ENCODE measurements at places on chromosomes 11 and 22.

- no peak for DNase-seq
Measured at GRCh38 chr22:35614404-35614803, 2.7 kb downstream of the MB start.

- DNase-seq: peak; percentile 83
Measured at GRCh38 chr11:66579017-66579606, 10.7 kb upstream of the CTSF start.

DNA sequence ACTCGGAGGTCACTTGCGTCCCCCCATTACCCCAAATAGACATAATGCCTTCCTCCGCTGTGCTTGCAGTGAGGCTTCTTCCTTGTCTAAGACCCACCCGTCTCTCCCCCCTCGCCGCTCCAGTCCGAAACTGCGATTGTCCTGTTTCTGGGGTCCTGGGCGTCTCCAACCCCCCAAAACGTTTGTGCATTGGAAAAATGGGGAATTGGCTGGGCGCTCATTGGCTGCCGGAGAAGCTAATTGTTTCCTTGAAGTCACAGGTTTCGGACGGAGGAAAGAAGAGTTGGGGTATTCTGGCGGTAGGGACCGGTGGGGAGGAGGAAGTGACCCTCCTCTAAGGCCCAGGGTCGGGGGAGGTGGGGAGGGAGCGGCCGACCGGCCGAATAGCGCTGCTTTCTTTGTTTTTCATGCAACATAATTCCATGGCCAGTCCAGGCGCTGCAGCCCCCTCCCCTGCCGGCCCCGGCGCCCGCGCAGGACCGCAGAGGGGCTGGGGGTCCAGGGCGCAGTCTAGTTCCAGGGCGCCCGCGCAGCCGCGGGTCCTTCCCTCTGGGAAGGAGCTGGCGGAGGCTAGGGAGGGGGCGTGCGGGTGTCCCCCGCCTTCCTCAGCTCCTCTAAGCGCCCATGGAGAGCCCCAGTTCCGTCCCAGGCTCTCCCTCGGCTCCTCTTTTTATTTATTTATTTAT lies 12.7 kb upstream of the CPT1A start:
- no peak for DNase-seq

DNA sequence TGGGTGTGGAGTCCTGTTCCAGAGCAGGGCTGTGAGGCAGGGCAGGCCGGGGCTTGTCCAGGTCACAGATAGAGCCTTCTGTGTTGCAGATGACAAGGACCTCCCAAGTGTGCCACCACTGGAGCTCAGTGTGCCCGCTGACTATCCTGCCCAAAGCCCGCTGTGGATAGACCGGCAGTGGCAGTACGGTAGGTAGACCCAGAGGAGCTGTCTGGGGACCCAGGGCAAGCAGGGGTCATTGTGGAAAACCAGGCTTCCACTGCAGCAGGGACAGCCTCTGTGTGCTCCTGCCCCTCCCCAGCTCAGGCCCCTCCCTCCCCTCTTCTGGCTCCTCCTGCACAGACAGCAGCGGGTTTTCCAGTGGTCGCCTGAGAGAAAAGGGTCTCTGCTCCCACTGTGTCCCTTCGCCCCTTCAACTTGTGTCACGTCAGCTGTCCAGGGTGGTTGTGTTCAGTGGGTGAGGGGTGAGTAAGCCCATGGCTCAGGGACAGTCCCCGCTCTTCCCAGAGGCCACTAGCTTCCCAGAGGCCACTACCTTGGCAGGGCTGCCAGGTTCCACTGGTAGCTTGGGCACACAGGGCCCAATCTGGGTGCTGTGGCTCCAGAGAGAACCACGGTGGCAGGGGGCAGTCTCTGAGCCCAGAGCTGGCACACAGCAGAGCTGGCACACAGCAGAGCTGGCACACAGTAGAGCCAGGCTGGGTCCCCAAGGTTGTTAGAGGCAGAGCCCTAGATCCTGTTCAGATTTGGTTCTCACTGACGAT lies 78.4 kb downstream of the MED15 start:
- no peak for DNase-seq

- DNase-seq: no peak
Measured at GRCh38 chr11:114683007-114683406, 4.7 kb downstream of the NXPE2 start.

- DNase-seq: no peak
Measured at GRCh38 chr11:103476874-103477273, 367.6 kb downstream of the DYNC2H1 start.

GRCh38 chr11:62233730-62234129 lies 8.3 kb upstream of the SCGB1D2 start:
- no peak for DNase-seq

DNA sequence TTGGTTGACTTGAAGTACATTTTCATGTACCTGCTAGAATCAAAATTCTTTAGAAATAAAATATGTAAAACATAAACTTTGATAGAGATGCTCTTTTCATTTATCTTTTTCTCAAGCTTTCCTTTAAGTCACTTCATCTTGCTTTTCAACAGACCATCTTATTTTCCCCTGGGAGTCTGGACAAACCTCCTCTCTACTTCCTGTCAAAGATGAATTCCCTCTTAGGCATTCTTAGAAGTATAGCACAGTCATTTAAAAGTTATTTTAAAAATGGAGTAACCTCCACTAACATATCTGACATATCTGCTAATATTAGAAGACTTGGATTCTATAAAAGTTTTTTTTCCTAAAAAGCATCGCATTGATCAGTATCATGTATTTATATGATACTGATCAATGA lies 84.8 kb upstream of the PAX6 start:
- DNase-seq: peak; percentile 38

DNA sequence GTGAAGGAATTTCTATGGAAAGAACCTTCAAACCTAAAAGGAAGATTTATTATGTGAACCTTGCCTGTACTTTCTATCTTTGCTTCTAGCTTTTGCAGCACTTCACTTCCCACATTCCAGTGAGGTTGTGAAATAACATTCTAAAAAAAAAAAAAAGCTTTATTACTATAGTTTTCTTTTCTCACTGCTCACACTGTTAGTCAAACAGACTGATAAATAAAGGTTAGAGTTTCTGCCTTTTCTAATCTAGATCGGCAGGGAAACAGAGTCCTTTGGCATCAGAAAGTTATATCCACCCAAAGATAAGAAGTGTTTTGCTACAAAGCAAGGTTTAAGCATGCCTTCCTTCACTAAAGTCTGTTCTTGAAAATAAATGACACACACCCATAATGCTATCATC lies 2.8 kb downstream of the AAMDC start:
- peak; percentile 72 for DNase-seq

DNA sequence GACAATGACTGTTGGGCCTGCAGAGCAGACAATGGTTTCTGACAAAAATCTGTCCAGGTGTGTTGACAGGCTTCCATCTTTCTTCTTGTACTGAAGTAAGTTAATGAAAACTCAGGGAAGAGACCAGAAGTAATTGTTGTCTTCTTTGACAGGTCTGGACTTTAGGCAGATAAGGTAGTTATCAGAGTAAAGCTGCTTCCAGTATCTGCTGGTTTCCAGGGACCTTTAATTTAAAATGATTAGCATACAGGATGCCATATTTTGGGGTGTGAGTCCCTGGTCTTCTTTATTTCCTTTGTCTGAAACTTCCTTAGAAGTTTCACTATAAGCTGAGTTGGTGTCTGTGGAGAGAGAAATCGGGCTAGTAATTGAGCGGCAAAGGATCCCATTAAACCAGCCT lies 1.4 kb downstream of the TMX2 start:
- no peak for DNase-seq

DNA sequence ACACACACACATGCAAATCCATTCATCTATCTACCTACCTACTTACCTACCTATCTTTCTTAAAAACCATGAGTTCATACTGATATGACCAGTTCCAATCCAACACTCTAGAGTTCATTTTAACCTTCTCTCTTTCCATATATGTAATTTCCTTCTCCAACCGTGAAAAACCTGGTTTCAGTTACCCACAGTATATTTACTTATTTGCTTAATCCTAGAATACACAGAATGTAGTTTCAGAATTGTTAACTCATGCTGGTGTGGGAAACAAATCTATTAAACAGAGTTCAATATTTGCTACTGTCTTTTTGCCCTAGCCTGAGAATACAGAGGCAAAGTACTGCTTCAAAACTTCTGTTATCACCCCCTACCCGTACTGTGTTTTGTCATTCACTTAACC lies 101.3 kb downstream of the RRM1 start:
- no peak for DNase-seq

- DNase-seq: no peak
Measured at GRCh38 chr11:120342226-120342625, 6.0 kb downstream of the ARHGEF12 start.

GRCh38 chr11:71572811-71573210 lies 7.4 kb downstream of the KRTAP5-10 start:
- DNase-seq: no peak

DNA sequence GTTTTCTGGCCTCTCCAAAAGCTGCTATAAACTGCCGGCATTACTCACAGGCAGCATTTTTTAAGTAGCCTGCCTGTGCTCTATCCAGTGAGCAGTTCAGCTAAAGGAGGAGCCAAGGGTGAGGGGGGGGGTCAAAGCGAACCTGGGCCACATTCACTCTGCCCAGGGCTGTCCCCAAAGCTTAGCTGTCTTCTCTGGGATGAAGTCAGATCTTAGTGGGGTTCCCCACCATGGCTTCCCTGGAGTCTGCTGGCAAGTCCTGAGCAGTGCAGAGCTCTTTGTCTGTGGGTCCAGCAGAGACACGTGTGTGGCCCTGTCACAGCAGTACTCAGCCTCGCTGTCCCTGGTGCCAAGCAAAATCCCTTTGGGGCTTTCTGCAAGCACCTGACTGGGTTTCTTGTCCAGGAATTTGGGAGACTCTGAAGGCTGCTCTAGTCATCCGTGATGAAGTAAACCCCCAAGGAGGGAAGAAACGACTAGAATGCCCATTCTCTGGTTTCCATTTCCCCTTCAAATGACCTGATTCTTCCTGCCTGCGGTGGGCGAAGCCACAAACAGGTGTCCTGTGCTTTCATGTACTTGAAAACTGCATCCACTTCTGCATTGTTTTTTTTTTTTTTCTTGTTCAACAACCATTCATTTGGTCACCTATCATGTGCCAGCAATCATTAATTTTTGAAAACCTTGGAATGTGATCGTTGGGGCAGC lies 2.6 kb downstream of the KCNJ5 start:
- no peak for DNase-seq

DNA sequence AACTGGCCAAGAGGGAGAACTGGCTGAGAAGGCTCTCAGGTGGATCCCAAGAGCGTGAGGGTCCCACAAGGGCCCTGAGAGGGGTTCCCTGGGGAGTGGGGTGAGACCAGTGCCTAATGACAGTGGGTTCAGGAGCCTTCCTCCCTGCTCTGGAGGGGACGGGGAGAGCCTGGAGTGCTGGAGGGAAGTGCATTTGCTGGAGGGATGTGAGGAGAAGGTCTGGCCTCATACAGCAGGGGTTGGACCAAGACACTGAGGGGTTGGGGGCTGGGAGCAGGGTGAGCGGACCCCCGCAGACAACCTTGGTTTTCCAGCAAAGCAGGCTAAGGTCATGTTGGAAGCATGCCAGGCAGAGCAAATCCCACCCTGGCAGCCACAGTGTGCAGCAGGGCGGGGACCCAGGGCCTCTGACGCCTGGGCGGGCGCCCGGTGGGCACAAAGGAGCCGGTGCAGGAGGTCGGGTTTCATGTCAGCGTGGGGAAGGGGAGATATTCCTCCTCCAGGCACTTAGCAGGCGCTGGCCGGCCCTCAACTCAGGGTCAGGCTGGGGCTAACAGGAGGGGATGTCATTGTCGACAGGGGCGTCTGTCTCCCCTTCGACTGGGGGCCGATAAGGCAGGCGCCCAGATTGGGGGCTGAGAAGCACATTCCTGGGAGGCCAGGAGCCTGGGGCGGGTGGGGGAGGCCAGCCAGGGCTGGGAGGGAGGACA lies 3.1 kb upstream of the DERL3 start:
- DNase-seq: no peak

DNA sequence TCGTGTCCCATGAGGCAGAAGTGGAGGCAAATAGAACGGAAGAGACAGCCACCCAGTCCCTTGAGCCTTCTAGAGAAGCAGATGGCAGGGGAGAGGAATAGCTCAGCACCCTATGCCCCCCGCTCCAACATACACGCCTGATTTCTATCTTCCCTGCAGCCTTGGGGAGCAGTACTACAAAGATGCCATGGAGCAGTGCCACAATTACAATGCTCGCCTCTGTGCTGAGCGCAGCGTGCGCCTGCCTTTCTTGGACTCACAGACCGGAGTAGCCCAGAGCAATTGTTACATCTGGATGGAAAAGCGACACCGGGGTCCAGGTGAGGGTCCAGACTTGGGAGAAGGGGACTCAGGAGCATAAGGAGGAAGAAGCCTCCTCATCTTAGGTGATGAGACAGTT lies 6.6 kb downstream of the DPF2 start:
- DNase-seq: no peak

GRCh38 chr22:34976474-34976873 lies 89.5 kb upstream of the ISX start:
- no peak for DNase-seq

GRCh38 chr11:21110415-21110814 lies 441.0 kb downstream of the NELL1 start:
- no peak for DNase-seq

- no peak for DNase-seq
Measured at GRCh38 chr22:33126881-33127280, 68.7 kb upstream of the SYN3 start.

GRCh38 chr11:90428836-90429235 lies 206.0 kb upstream of the CHORDC1 start:
- DNase-seq: no peak

GRCh38 chr22:46377525-46378425 lies 42.3 kb downstream of the TRMU start:
- peak; percentile 26 for DNase-seq

DNA sequence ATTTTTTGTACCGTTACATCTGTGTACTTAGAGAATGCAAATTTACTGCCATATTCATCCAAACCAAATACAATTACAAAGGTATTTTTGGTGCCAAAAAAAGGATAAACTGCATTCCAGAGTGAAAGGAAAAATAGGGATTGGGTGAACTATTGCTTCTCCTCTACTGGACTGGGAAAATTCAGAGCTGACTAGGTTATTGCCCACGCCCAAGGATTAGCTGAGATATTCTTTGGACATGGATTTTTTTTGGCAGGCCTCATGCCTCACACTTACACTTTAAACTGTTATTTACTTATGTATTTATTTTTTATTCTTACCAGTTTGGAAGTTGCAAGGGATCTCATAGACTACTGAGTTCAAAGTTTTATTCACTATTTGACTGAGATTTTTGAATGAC lies 76.3 kb upstream of the DDI1 start:
- DNase-seq: no peak

DNA sequence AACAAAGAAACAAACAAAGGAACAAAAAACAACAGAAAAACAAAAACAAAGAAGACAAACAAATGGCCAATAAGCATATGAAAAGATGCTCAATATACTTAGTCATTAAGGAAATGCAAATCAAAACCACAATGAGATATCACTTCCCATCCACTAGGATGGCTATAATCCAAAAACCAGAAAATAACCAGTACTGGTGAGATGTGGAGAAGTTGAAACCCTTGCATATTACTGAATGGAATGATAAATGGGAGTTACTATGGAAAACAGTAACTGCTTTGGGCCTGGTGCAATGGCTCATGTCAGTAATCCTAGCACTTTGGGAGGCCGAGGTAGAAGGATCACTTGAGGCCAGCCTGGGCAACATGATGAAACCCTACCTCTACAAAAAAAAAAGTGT lies 44.9 kb upstream of the RBFOX2 start:
- DNase-seq: peak; percentile 38

GRCh38 chr11:27390318-27391295 lies 27.6 kb upstream of the CCDC34 start:
- peak; percentile 68 for DNase-seq

- no peak for DNase-seq
Measured at GRCh38 chr11:27642954-27643353, 57.3 kb downstream of the BDNF start.

Data from cardiac fibroblast (primary cell).